Sigmoid colon (tissue), 7 donors: ENCODE measurements at places on chromosomes 2 and 18.

DNA sequence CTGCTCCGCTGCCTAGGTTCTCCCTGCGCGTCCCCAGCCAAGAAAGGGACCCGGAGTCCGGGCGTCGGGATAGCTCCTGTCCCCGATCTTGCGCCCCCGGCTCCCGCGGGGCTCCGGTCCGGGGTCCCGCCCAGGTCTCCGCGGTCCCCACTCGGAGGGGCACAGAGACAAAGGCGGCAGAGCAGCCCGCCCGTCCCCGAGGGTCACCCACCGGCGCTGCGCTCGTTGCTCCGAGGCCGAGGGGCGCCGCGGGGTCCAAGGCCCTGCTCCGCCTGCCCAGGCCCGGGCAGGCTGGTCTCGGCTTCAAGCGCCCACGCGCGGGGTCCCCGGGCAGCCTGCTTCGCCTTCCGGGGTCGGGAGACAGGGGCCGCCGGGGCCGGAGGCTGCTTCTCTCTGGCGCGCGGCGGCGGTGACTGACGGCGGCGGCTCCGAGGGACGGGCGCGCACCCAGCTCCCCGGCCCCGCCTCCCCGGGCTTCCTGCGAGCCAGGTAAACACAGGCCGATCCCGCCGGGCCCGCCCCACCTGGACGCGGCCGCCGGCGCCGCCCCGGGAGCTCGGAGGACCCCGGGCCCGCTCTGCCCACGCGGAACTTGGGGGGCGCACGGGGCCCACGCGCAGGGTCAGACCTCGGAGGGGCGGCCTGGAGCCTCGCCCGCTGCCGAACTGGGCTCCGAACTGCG is at the start of gene MBP:
Gene MBP, minus strand, starts transcription at position 415 of the 682 bp plus-strand sequence. CDS start 27,522 bp downstream, outside the sequence.
- DNase-seq, result peak; percentile 82

GRCh38 chr18:11849841-11850634 is 1.2 kb upstream of the CHMP1B start:
- peak; percentile 91 for DNase-seq

GRCh38 chr2:46874236-46874929 is 41.2 kb downstream of the MCFD2 start:
- peak; percentile 57 for DNase-seq

- no peak for DNase-seq
Observed at GRCh38 chr2:15421753-15422152, 139.4 kb downstream of the NBAS start.

GRCh38 chr2:96926791-96927190 is 56.9 kb upstream of the SEMA4C start:
- DNase-seq, result peak; percentile 87

DNA sequence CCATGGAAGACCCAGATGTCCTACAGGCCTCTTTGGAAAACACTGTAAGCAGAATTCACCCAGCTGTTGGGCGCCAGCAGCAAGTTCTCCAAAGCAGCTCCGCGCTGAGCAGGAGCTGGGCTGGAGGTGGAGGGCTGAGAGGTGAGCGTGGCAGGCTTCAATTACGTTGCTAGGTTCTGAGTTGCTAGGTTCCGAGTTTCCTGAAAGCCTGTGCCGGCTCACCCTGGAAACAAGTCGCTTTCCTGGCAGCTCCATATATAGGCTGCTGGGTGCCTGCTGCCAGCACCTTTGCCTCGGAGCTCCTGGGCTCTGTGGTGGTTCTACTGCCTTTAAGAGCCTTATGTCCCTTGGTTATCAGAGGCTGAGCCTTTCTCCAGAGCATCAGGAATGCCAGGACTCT is 14.4 kb upstream of the EGR4 start:
- no peak for DNase-seq

DNA sequence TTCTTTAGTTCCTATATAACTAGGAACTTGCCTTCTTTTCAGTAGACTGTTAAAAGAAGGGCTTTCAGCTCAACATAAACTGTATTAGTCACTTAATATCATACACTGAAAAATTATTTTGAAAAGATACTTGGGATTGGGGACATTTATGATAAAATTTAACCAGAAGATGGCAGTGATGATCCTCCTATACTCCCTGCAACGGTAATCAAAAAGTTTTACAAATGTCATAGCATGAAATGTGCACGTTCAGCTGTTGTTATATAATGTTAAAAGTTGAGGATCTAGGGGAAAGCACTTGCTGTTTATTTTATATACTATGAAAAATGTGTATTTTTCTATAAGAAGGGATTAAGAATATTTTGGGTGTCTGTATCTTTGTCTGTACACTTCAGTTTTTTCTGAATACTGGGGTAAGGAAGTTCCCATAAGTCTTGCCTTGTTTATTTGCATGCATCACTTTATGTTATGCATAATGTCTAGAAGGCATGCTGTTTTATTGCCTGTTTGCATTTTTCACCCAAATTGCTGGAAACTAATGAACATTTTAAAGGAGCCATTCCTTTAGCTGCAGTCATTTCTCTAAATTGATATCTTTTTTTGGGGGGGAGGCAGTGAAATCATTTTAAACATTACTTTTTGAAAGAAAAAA is 19.0 kb downstream of the DYNC1I2 start:
- no peak for DNase-seq

DNA sequence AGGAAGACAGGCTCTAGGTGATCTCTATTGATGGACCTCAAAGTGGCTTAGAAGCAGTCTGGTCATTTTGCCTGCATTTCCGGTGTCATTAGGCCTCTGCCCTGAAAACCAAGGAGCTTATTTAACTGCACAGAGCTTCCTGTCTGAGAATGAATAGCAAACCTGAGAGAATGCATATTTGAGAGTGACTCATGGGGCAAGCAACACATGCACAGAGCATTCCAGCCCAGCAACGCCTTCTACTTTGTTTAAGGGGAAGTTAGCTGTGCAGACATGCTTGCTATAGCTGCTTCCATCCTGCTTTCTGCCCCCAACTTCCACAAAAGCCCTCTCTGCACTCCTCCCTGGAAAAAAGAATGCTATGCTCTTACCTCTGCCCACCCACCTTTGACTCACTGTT is 232.8 kb downstream of the GRB14 start:
- DNase-seq, result no peak

DNA sequence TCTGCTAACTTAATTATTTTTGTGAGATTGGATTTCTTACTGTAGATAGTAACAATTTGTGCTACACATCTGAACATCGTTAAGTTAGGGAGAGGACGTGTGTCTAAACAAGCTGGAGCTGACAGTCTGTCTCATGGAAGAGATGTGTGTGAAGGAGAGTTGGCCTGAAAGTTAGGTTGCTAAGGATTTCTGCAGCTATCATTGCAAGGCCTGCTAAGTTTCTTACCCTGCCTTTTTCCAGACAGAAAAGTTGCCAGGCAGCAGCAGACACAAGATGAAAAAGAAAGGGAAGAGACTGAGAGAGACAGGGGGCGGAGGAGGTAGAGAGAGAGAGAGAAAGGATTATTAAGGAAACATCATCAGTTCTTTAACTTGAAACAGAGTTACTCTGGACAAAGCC is 4.1 kb upstream of the LRP1B start:
- DNase-seq, result no peak

DNA sequence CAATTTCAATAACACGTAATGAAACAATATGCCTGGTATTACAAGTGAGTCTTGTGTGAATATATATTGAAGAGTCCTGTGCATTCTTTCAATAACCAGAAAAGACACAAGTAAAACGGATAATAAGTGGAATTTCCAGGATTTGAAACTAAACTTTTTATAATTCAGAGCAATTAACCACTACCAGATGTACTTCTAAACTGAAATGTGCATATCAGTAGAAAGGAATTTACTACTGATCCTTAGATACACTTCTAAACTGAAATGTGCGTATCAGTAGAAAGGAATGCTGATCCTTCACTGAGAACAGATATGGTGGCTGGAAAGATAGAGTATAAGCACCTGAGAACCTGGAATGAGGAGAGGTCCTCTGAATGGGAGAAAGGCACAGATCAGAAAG is 470.9 kb upstream of the SPHKAP start:
- no peak for DNase-seq

DNA sequence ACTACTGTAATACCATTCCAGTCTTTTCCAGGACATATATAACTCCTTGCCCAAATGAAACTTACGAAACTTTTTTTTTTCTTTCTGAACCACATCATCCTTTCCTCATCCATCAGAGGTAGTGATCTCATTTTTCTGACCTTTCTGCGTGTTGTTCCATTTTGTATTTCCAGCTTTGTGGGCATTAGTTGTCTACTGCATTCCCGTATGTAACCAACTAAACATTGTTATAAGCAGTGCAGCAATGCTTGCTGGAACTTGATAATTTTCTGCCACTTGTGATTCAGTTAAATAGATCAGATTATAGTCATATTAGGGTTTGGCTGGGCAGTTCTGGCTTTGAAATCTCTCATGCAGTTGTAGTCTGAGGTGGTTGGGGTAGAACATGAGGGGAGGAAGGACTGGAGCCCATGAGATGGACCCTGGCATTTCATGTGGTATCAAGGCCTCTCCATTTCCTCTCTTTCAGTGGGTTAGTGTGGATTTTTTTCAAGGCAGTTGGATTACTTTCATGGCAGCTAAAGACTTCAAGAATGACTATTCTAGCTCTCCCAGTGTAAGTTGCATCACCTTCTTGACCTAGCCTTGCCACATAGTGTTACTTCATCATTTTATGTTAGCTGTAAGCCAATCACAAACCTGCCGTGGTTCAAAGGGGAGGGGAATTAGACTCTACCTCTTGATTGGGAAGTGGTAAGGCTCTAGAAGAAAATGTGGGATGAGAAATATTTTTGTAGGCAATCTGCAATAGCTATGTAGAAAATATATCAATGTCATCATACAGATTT is 80.5 kb downstream of the EHBP1 start:
- no peak for DNase-seq

DNA sequence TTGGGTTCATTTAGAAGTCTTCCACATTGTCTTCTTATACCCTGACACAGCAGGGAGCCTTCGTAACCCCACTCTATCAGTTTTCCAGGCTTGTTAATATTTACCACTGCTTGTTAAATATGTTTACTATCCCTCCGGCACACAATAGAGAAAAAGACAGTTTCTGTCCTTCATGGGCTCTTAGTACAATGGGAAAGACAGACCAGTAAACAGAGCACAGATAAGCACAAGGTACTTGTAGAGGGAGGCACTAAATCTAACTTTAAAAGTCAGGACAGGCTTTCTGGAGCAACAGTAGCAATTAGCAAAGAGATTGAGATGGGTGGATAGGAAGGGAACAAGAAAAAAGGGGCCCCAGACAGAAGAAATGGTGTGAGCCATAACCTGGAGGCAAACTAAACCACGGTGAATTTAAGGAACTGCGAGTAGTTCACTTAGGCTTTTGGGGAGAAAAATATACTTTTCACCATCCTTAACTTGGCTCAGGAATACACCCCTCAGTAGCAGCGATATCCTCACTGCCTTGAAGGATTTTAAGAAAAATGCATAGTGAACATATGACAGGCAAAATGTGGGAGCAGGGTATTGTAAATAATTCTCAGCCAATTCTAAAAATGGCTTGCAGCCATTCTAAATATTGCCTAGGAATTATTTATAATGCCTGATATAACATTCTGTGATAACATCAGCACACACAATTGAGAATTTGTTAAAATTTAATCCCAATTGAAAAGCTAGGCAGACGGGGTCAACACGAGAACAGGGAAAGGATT is 383.7 kb downstream of the CDH2 start:
- no peak for DNase-seq

GRCh38 chr18:31233621-31234275 is 71.1 kb upstream of the DSC1 start:
- DNase-seq, result no peak

DNA sequence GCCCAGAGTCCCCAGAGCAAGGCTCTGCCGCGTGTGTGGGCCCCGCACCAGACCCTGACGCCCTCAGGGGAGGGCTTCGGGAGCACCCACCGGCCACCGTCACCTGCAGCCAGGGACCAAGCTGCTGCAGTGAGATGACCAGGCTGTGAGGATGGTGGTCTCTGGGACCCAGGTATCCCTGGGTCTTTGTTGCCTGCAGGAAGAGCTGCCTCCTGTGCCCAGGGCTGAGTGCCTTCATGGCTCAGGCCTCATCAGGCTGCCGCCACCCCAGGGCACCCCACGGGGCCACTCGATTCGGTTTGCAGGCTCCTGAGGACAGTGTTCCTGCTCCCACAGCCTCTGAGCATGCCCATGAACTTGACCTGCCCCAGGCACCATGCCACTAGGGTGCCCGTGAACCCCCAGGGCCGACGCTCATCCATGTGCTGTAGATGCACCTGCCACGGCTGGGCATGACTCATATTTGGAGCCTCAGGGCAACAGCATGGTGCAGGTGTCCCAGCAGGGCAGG is 109.8 kb downstream of the FAM210A start:
- DNase-seq, result no peak

GRCh38 chr18:22185771-22186386 is 16.5 kb downstream of the GATA6 start:
- no peak for DNase-seq

DNA sequence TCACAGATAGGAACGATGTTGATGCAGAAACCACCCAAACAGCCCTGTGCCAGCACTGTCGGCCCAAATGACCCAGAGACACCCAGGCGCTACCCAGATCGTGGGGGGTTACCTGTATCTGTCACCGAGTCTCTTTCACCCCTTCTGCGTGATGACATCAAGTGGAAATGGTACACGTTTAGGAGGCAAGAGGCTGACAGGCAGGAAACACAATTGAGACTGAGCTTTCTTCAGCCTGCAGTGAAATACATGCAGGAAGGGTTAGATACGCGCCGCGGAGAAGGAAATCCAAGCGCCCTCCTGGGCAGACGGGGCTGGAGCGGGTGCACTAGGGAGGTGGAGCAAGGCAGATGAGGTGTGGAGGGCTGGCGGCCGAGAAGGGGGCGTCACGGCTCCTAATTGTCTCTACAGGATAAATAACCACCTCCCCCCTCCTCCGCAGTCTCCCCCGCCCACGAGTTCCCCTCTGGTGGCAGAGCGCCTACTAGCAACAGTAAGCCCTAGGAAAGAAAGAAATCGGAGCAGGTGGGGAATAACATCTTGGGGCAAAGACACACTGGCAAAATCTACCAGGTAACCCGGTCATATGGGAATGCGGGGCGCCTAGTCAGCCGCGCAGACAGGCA is at the start of gene RNF152:
Gene RNF152, minus strand, starts transcription at position 325 of the 626 bp plus-strand sequence. CDS start 76,544 bp downstream, outside the sequence.
- DNase-seq, result peak; percentile 75

DNA sequence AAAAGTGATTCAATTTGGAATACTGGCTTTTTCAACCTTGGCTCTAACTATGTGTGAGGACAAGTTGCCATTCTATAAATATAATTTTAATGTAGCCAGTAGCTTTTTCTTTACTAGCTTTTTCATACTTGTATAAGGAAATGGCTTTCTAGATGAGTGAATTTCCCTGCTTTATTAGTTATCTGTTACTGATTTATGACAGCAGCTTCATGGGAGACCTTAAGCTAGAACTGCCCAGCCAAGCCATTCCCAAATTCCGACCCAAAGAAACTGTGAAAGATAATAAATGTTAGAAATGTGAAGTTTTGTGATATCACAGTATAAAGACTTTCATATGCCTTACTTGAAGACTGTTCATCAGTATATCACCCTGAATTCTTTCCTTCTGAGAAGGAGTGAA is 32.3 kb downstream of the BABAM2 start:
- no peak for DNase-seq

DNA sequence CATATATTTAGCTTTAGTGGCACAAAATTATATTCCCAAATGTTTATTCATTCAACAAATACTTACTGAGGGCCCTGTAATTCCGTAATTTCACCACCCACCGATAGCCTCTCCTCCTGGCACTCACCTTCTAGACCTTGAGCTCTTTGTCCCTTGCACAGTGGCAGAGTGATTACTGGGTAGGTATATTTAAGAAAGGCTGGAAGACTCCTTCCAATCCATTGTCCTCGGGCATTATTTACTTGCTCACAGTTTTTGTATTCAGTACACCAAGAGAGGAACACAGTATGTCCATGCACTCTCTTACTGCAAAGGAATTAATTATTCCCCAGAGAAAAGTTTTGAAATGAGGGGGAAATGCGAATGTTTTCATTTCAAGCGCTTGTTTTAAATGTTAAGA is 1.1 kb upstream of the CDCA7 start:
- DNase-seq, result no peak
